Left lung (tissue), 14 donors: ENCODE measurements at places on chromosomes 11 and 22. TPM values are rescaled to one million over a fixed set of nuclear protein-coding genes. Genes with fewer than 3 reads are reported as not detected.

The PANX2 gene
- polyA plus RNA-seq, result 0.51 TPM

The BCO2 gene
- polyA plus RNA-seq, result 9.4 TPM

DNA sequence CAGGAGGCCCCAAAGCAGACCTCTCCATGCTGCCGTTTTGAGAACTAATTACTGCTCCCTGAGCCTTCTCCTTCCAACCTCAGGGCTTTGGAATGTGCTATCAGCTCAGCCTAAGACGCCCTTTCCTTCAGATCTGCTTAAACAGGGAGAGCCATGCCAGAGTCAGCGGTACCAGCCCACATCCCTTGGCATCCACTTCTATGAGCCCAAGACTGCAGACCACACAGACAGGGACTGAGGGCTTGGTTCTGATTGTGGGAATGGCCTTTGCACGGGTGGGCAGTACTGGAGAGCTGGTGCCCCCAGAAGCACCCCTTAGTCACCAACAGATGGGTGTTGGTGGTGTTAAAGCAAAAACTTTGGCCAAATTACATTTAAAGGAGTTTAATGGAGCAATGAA lies 146.5 kb downstream of the TTC17 start:
- DNase-seq, result no peak

DNA sequence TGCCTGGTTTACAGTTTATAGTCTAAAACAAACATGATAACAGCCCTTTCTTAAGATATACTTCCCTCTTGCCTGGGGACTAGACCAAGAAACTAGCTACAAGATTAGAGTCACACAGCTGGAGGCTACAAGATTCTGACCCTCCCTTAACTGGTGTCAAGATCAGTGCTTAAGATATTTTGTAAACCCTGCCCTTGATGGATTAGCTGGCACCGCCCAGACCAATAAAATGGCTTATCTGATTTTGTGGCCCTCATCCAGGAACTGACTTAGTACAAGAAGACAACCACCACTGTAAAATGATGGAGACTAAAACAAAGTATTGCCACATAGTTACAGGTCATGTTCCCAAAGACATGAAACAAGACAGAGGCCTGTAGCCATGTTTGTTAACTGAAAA lies 53.4 kb downstream of the FAM181B start:
- DNase-seq, result no peak

- DNase-seq, result no peak
These were observed 1.1 kb upstream of the RASD2 start for GRCh38 chr22:35539487-35539886.

GRCh38 chr11:60831501-60832079 lies 10.3 kb upstream of the CCDC86 start:
- no peak for DNase-seq

- no peak for DNase-seq
These were observed 5.2 kb downstream of the MAML2 start for GRCh38 chr11:96337541-96338431.
